ENCODE measurements at places on chromosomes 3 and 15.

DNA sequence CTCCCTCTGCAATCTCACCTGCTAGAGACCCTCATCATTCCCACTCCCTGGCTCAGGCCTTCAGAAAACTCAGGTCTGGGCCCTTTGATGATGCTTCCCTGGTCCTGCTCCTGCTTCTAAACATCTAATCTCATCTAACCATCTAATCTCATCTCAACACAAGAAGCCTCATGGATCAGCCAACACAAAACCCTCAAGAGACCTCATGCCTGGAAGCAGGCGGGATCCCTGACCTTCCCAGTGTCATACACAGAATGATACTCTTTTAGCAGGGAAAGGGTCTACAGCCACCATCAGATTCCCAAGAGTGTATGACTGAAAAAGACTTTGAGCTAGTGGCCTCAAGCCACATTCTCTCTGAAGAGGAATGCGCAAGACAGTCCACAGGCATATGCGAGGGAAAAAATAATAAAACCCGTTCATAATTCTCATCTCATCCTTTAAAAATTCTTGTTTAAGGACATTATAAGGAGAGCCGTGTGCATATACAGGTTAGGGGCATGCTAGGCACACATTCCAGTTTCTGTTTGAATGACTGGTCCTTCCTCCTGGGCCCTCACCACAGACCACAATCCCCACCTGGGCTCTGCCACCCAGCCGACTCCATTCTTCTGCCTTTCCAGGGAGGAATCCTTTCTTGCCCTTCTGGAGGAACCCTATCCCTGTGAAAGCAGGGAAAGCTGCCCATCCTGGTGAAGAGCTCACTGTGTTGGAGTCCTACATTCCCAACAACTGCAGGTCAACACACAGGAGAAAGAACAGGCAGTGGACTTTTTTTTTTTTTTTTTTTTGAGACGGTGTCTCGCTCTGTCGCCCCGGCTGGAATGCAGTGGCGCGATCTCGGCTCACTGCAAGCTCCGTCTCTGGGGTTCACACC, 2.2 kb downstream of the ZXDC start:
- DNase-seq: no peak

DNA sequence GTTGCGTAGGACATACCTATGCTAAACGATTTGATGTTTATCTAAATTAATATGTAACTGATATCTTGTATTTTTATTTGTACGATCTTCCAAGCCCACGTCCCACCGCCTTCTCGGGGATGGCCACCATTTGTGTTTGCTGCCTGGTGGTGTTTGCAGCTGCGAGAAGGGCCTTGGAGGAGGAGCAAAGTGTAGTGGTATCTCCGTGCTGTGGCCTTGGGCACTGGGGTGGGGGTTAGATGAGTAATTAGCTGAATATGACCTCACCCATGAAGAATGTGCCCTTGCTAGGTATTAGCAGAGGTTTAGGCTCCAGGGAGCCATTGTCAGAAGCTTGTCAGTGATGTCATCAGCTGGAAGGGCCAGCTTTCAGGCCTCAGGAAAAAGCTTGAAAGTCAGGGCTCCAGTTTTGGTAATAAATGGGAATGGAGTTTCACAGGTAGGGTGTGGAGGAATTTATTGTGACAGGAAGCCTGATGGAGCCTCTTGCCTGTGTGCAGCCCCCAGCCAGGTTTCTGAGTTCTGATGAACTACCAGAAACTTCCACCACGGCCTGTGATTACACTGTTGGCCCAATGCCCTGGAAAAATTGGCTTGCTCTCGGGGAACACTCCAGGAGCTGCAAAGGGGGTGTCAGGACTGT, 41.0 kb downstream of the FLNB start:
- DNase-seq: no peak

DNA sequence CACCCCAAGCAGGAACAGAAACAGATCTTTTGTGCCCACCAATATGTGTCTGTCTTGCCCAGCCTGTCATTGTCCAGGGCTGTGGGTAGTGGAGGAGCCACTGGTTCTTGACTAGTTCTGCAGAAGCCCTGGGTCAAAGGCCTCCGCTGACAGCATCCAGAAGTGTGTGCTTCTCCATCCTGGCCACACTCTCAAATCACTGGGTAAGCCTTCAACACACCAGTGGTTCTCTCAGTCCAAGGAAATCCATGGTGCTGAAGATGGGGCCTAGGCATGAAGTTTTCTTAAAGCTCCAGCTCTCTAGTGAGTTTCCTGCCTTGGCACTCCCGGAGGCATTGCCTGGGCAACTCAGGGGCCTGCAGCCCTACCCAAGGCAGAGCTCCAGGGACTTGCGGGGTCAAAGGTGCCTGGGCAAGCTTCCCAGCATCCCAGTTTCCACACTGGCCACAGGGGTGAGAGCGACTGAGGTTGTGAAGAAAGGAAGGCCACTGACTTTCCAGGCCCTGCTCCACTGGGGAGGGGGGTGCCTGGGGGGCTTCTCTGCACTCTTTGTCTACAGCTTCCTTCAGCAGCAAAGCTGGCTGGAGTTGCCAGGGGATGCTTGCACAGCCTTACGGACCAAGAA, 37.9 kb upstream of the RPL32 start:
- no peak for DNase-seq

- no peak for DNase-seq
Observed at GRCh38 chr3:179141890-179142289, 6.3 kb upstream of the PIK3CA start.

DNA sequence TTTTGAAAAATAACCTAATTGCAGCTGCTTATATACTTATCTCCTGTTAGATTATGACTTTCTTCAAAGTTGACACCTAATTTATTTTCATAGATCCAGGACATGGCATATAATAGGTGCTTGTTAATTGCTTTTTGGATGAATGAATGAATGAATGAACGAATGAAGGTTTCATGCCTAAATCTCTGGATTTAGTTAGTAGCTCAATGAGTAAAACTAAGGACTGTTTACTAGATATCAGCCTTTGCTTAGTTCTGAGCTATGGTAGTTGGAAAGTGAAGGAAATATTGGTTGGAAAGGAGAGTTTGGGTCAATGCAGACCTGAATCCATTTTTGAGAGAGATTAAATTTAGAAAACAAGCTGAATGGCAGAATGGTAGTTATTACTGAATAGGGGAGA, 160.4 kb upstream of the SGO1 start:
- DNase-seq: no peak
